ENCODE measurements at places on chromosomes 4 and X. TPM values are rescaled to one million over a fixed set of nuclear protein-coding genes. Genes with fewer than 3 reads are reported as not detected.

The AKAP4 gene
- not detected for total RNA-seq

DNA sequence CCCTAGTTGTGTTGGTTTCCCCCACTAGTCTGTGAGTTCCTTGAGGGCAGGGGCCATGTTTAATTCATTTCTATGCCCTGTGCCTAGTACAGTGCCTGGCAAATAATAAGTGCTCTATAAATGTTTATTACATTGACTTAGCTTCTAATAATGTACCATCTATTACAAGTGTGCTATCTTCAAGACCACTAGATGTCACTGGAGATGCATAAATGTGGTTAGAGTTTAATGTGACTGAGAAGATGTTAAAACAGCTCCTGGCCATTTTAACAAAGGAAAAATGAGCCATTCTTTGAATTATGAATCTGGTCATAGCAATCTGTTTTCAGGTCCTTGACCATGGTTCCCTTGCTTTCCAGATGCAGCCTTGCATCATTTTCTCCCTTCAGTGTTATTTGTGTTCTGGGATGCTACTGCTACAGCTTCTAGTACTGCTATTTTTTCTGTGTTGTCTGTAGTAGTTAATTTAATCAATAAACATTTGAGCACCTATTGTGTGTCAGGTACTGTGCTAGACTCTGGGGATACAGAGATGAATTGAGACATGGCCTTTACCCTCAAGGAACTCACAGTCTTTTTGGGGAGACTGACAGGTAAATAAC is 43.2 kb downstream of the SLC9A6 start:
- DNase-seq: peak; percentile 53

GRCh38 chrX:153922932-153923857 is 2.9 kb downstream of the ARHGAP4 start:
- DNase-seq: peak; percentile 17

DNA sequence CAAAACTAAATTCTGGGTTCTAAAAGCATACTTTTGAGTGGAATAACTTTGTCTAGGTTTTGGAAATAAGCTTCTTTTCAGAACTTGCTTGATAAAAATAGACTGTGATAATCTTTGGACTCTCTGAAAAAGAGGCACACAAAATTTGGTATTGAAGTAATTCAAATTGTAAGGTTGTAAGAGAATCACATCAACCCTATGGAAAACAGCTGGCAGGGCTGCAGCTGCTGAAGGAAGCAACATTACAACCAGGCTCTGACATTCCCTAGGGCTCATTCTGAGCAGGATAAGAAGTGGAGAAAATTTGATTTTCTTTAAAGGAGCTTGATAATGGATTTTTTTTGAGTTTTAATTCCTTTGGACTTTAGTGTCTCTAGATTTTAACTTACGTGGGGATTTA is 147.6 kb downstream of the FSTL5 start:
- no peak for DNase-seq
